ENCODE measurements at places on chromosomes 4 and X.

- DNase-seq = no peak
Observed at GRCh38 chr4:119281393-119281792, 40.5 kb downstream of the FABP2 start.

GRCh38 chr4:54054501-54054900 lies 9.9 kb downstream of the CHIC2 start:
- DNase-seq = no peak

- DNase-seq = no peak
Observed at GRCh38 chrX:43436517-43436916, 219.6 kb upstream of the MAOA start.

GRCh38 chrX:115525486-115525885 lies 35.5 kb upstream of the PLS3 start:
- DNase-seq = no peak

DNA sequence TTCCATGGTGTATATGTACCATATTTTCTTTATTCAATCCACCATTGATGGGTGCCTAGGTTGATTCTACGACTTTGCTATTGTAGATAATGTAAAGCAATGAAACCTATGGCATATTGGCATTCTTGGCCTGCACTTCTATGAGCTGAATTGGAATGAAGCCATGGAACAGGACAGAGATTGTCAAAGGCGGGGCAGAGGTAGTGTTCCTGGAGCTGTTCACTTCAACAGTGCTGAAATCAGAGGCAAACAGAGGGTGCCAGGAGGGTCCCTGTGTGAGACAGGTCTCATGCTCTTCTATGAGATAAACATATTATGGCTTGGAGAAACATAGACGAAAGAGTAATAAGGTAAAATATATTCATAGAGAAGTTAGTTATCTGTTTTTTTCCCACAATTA lies 342.6 kb upstream of the VCX start:
- DNase-seq = no peak

GRCh38 chr4:26287756-26288155 lies 33.1 kb upstream of the RBPJ start:
- DNase-seq = no peak

DNA sequence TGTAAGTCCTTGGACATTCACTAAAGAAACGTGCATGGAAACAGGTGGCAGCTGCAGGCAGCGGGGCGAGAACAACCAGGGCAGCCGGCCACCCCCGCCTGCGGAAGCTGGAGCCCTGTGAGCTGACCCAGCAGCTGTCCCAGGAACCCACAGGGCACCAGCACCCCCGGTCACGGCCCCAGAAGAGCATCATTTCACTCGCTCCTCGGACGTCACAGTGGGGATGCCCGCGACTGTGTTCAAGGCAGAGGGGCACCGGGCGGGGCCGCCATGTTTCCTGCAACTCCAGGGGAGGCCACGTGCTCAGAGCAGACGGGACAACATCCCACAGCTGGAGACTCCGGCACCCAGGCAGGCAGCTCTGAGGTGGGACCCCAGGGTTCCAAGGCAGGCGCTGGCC lies 45.0 kb upstream of the CPLX1 start:
- no peak for DNase-seq

- DNase-seq = no peak
Observed at GRCh38 chrX:46770817-46771163, 11.9 kb upstream of the SLC9A7 start.

- DNase-seq = no peak
Observed at GRCh38 chrX:30301208-30301607, 8.0 kb downstream of the NR0B1 start.

DNA sequence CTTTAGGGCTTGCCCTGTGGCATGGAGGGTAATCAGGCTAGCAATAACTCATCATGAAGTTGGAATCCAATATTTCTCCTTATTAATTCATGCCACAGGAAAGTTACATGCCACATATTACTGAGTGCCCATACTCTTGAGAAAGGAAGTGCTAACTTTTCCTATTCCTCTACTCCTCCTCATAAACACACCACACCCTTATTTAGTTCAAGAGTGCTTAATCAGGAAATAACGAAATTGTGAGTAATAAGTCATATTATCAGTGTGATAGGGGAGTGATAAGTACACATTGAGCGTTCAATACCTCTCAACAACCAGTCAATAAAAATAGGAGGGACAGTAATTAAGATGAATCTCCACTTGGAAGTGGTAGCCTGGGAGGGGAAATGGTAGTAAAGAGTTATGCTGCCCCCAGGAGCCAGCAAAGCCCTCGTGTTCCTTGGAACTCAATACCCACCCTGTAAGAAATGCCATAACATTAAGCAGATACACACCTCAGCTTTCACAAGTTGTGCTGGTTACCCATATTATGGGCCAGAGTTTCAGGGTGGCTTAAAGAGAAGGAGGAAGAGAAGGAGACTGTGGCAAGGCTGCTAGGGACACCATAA lies 410.0 kb upstream of the NR3C2 start:
- DNase-seq = no peak

DNA sequence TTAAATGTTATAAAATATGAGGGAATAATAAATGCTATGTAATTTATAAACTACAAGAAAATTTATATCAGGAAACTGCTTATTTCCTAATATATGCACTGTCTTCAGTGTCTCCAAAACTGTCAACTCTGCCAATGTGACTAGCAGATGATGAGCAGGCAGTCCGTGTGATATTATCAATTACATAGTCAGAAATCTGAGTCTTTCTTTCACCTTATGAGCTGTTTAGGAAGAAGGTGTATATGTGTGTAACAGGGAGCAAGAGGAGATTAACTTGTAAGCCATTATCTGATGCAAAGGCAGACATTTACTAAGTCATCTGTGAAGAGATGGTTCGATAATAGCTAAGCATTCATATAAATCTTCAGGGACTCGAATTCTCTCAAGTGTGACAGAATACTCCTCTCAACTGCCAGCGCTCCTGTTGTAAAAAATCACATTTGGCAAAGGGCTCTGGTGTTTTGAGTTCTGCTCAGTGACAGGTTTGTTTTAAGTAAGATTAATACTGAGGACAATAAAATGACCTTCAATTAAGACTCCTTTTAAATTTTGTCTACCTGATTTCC lies 79.7 kb downstream of the SNCA start:
- no peak for DNase-seq

DNA sequence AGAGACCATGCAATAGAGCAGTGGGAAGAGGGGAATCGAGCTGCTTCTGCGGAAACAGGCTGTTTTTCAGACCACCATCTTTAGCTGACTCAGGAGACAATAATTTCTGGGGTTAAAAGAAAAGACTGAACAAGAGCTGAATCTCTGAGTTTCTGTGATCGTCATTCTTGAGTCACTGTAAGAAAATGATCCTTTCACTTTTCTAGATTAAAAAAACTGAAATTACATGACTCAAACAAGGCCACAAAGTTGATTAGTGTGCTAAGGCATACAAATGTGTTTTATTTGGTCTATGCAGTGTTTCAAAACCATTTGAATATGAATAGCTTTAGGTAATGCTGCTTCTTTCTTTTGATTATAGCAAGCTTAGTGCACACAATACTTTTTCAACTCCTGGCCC lies 194.4 kb upstream of the RPL34 start:
- DNase-seq = no peak

Data from ovary (tissue), 10 donors.